Stimulated activated CD4-positive, alpha-beta T cell treated with anti-CD3 and anti-CD28 coated beads, Interleukin-4, amount 100 ng/mL, for 1 hour (primary cell): ENCODE measurements at places on chromosomes 11 and 22.

DNA sequence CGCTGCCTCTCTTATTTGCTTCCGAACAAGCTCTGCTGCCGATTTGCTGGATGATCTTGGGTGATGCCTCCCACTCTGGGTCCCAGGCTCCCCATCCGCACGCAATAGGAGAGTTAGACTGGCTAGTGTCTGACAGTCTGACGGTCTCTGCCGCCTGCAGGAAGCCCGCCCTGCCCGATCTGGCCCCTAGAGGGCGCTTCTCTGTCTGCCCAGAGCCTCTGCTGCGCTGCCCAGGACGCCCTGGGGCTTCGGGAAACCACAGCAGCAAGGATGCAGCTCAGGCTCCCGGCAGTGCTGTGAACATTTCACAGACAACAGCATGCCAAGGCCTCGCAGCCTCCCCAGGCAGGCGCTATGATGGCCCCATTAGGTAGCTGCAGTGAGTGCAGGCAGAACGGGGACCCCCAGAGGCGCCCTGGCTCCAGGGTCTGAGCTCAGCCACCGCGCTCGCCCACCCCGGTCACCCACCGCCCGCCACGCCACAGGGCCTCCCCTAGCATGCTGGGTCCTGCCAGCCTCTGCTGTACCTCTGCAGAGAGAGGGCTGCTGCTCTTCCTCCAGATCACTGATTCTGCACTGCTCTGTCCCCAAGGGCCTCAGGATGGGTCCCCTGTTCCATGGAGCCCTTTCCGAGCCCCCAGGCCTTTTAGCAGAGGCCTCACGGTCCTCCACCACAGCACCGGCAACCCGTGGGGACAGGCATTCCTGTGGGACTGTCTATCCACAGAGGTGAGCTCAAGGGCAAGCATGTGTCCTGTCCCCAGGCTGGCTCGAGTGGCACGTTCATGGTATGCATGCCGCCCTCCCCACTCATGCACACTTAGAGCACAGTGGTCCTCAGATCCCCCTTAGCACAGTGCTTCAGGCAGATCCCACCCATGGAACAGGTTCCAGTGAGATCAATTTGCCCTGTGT is 4.3 kb upstream of the BAIAP2L2 start:
- peak; percentile 80 for DNase-seq

DNA sequence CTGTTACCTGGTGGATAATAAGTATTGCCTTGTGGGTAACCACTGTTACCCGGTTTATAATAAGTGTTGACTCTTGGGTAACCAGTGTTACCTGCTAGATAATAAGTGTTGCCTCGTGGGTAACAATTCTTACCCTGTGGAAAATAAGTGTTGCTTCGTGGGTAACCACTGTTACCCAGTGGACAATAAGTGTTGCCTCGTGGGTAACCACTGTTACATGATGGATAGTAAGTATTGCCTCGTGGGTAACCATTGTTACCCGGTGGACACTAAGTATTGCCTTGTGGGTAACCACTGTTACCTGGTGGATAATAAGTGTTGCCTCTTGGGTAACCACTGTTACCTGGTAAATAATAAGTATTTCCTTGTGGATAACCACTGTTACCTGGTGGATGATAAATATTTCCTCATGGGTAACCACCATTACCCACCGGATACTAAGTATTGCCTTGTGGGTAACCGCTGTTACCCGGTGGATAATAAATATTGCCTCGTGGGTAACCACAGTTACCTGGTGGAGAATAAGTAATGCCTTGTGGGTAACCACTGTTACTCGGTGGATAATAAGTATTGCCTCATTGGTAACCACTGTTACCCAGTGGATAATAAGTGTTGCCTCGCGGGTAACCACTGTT is 8.7 kb upstream of the NXPE4 start:
- no peak for DNase-seq

DNA sequence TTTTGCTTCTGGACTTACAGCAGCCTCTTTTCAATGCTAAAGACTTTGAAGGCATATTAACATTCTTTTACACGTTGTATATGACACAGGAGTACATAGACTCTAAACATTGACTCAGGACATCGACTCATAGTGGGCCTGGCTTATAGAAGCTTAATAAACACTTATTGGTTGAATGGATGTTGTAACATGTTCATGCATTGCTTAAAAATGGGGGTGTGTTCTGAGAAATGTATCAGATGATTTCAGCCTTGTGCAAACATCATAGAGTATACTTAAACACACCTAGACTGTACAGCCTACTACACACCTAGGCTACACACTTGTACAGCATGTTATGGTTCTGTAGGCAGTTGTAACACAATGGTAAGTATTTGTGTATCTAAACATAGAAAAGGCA is 17.9 kb downstream of the TTC17 start:
- no peak for DNase-seq

GRCh38 chr11:101096036-101096704 is 33.4 kb downstream of the PGR start:
- DNase-seq: no peak

DNA sequence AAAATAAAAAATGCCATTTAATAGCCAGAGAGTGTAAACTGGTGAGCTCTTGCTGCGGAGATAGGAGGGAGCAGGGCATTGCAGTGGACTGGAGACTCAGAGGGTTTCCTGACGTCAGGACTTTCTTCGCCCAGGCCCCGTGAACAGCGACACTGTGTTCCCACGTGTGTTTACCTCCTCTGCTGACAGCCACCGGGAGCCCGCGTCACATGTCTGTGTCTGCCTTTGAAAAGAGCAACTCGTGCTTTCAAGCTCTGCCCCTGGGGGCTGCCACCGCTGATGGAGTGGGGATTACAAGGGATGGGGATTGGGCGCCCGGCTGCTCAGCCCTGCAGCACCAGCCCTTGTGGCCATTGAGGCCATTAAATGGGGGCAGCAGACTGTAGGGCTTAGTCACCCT is 3.3 kb downstream of the TANGO2 start:
- no peak for DNase-seq

DNA sequence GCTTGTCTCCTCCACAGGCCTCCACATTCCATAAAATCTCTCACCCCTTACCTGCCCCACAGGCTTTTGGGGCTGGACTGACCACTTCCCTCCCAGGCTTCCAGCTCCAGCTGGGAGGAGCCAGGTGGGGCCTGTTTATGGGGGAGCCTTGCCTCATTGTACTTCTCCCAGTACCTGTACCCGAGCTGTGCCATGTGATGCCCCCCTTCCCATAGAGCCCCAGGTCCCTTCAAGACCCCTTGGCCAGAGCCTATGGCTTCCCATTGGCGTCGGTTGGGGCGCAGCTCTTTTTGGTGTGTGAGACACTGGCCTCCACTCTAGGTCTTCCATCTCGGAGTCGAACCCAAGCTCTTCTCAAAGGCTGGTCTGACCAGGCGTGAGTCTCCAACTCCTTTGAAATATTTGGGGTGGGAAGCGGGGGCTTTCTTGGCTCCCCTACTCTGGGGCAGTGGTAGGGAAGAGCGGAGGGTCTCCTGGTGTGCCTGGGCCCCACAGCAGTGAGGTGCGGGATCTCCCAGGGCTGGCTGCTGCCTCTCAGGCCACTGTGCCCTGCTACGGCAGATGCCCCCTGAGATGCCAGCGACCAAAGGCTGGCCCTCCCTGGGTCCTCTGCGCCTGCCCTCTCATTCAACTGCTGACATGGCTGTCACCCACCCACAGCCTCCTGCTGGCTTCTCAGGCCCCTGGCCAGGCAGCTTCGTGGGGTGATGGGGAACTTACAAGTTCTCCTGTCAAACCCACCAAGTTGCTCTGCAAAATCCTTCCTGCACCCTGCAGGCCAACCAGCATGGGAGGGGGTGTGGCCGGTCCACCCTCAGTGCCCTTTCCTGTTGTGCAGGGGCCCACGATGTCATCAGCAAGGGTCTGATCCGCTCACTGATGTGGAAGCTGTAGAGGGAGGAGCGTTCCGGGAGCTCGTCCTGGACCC is 25.7 kb downstream of the DRICH1 start:
- no peak for DNase-seq

GRCh38 chr11:64726867-64727530 is 4.0 kb upstream of the NRXN2 start:
- no peak for DNase-seq

GRCh38 chr11:125170510-125171031 is 6.0 kb downstream of the PKNOX2 start:
- DNase-seq: no peak

- no peak for DNase-seq
Measured at GRCh38 chr11:119999220-119999619, 138.7 kb downstream of the TRIM29 start.

DNA sequence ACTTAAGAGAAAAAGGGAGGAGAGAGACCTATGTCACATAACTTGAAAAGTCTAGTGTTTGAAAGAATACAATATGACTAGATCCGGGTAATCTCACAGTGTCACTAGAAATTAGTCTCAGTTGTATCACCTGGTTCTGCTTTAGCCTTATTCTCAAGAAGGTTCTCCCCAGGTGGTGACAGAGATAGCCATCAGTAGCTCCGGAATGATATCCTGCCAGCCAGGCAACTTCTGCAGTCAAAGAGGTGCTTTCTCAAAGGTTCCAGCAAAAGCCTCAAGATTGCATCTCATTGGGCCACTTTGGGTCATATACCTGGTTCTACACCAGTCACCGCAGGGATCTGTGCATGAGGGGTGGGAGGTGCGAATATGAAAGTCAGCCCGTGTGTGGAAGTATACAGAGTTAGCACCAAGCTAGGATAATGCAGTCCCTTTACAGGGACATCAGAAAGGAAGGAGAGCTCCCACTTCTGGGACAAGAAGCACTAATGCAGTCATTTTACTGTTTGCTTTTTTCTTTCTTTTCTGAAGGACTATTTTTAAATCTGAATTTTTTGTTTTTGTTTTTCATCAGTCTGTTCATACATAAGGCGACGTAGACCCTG is 61.1 kb downstream of the CYB5R2 start:
- no peak for DNase-seq

GRCh38 chr11:73536961-73537360 is 61.0 kb downstream of the FAM168A start:
- no peak for DNase-seq

DNA sequence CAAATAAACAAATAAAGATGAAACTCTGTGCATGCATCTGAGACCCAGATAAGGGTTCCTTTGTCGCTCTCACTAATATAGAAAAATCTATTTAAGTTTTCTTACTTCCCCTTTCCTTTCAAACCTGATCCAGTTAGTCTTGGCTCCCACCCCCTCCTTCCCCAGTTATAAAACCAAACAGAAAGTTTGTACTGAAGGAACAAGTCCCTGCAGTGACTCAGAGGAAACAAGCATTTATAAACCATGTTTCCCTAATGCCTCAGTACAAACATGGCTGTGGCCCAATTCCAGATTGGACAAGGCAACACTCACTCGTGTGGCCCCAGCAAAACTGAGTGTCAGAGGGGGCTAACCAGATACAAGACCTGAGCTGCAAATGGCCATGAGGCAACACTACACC is 65.5 kb upstream of the ARHGAP20 start:
- DNase-seq: no peak

GRCh38 chr11:132463295-132464002 is 1068.9 kb downstream of the OPCML start:
- no peak for DNase-seq

DNA sequence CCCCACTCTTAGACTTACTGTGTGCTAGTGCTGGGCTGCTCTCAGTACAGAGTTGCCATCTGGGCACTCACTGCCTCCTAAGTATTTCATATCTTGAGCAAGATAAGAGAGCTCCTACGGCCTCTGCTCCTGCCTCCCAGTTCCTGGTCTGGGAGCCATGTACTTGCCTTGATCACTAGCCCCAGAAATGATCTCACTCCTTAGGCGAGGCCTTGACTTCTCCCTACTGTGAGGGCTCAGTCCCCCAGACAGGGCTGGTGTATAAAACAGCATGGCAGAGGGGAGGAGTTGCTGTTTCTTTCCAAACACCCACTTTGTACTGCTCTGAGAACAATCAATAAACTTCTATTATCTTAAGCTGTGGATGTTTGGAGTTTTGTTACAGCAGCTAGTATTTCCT is 47.4 kb upstream of the TP53I11 start:
- DNase-seq: no peak

DNA sequence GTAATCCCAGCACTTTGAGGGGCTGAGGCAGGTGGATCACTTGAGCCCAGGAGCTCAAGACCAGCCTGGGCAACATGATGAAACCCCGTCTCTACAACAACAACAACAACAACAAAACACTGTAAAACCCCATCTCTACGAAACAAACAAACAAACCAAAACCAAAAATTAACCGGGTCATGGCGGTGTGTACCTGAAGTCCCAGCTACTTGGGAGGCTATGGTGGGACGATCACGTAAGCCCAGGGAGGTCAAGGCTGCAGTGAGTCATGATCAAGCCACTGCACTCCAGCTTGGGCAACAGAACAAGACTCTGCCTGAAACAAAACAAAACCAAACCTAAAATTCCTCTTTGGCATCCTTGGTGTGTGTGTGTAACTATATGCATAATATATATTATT is 7.0 kb upstream of the POLA2 start:
- no peak for DNase-seq

- no peak for DNase-seq
Measured at GRCh38 chr11:104275992-104276391, 112.0 kb upstream of the PDGFD start.

GRCh38 chr22:44691796-44692661 is 10.0 kb upstream of the PRR5 start:
- no peak for DNase-seq

DNA sequence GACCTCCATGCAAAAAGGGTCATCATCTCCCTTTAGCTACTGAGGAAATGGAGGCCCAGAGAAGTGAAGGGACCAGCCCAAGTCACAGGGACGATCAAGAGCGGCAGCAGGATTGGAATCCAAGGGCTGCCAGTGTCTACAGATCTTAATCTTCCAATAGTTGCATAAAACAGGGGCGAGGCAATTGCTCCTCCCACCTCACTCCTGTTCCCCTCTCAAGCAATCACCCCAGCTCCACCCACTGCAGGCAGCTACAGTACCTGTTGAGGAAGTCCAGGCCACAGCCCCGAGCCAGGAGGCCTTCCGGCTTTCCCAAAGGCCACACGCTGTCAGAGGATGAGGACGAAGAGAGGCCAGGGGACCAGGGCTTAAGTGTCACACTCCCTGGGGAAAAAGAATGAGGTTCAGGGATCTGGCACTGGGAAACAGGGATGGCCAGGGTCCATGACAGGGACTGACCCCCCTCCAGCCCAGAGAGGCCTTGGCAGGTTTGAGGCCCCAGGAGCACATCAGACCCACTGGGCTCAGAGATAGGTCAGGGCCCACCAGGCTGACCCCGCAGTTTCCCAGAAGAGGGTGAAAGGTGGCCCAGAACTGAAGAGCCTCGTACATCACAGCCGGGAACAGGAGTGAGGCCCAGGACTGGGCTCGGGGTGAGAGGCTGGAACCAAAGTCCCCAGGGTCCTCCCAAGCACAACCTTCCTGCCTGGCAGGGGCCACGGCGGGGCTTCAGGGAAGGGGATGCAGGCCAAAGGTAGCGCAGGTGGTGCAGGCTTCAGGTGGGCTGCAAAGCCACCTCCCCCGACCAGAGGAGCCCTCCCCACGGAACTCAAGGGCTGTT is 16.4 kb upstream of the MFNG start:
- no peak for DNase-seq
